ENCODE measurements at places on chromosomes 5 and 9.

GRCh38 chr5:154842689-154843530 is 7.5 kb downstream of the FAXDC2 start:
- DNase-seq, result no peak

- DNase-seq, result peak; percentile 100
These were observed 138.8 kb upstream of the COL5A1 start for GRCh38 chr9:134502809-134503211.

- DNase-seq, result no peak
These were observed 7.7 kb downstream of the FGFR4 start for GRCh38 chr5:177094224-177095087.

DNA sequence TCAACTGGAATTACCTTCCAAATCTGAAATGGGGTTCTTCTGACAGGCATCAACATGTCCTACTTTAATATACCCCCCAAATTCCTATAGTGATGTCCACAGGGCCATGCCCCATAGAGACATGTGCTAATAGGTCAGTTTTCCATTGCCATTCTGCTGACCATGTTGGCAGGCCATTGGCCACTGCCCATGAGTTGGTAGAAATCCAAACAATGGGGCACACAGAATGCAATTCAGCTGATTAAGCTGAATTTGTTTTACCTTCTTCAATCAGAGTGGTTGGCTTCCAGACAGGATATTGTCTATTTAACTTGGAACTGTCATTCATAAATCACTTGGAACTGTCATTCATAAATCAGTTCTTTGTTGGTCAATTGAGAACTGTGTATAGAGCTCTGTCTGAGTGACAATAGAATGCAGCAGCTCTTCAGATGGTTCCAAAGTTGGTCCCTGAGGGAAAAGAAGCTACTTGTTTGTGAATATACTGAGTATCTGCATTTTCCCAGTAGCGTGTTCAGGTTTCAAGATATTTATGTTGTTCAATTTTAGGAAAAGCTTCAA is 336.9 kb downstream of the DRD1 start:
- DNase-seq, result no peak
